Tibial nerve (tissue), 4 donors: ENCODE measurements at places on chromosomes 11 and 22. TPM values are rescaled to one million over a fixed set of nuclear protein-coding genes. Genes with fewer than 3 reads are reported as not detected.

GRCh38 chr11:107275632-107276031 is 182.0 kb downstream of the CWF19L2 start:
- no peak for DNase-seq
- H3K27ac ChIP-seq = no peak overlapping the region
- no peaks in the 10 kb centered on the region for H3K36me3 ChIP-seq
- no peaks in the 10 kb centered on the region for H3K27me3 ChIP-seq

DNA sequence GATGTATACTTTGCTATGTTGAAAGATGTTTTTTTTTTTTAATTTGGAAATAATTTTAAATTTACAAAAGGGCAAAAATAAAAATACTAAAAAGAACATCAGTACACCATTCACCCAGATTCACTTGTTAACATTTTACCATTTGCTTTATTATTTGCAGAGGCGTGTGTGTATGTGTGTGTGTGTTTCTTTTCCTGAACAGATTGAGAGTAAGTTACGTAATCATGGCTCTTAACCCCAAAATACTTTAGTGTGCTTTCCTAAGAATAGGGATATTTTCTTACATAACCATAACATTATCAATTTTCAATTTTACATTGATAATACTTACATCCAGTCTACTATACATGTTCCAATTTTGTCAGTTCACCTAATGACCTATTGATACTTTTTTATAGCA is 91.5 kb upstream of the HORMAD2 start:
- no peaks in the 10 kb centered on the region for H3K4me1 ChIP-seq
- DNase-seq = no peak
- no peak overlapping the region for H3K27ac ChIP-seq
- no peak overlapping the region for H3K4me3 ChIP-seq
- H3K36me3 ChIP-seq = no peaks in the 10 kb centered on the region

- H3K27me3 ChIP-seq = no peaks in the 10 kb centered on the region
- no peak overlapping the region for H3K4me3 ChIP-seq
- H3K36me3 ChIP-seq = peaks cover 66% of the 10 kb centered on the region
- DNase-seq = no peak
- H3K27ac ChIP-seq = no peak overlapping the region
Observed at GRCh38 chr11:47236482-47236881, 12.1 kb downstream of the ACP2 start.

- DNase-seq = no peak
- H3K27ac ChIP-seq = no peak overlapping the region
- H3K36me3 ChIP-seq = no peaks in the 10 kb centered on the region
- H3K4me1 ChIP-seq = no peaks in the 10 kb centered on the region
- no peak overlapping the region for H3K4me3 ChIP-seq
Observed at GRCh38 chr11:44982496-44983062, 31.9 kb upstream of the TP53I11 start.

- DNase-seq = no peak
- peaks cover 60% of the 10 kb centered on the region for H3K36me3 ChIP-seq
- no peak overlapping the region for H3K27ac ChIP-seq
- H3K4me3 ChIP-seq = no peak overlapping the region
Observed at GRCh38 chr22:31683181-31684105, 21.4 kb upstream of the PISD start.

DNA sequence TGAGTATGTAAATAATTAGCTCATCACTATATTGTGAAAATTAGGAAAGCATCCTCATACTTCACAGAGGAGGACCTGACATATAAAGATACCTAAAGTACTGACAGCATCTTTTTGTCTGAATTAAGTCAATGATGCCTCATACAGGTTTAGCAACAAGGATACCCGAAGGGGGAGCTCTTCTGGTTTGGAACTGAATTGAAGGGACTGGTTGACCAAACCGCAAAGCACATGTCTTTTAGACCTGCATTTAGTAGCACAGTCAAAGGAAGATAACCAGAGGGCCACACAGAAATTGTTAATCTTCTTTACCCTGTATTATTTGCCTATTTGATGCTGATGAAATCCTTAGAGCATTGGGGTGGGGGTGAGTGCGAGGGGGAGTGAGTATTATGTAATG is 12.9 kb upstream of the WT1 start:
- H3K4me3 ChIP-seq = no peak overlapping the region
- no peak overlapping the region for H3K27ac ChIP-seq
- H3K4me1 ChIP-seq = no peaks in the 10 kb centered on the region
- H3K36me3 ChIP-seq = no peaks in the 10 kb centered on the region

GRCh38 chr11:134330611-134331353 is 1.0 kb upstream of the GLB1L2 start:
- no peak for DNase-seq
- no peaks in the 10 kb centered on the region for H3K36me3 ChIP-seq
- no peak overlapping the region for H3K27ac ChIP-seq
- peak overlapping the region; percentile 63 for H3K4me3 ChIP-seq

- H3K36me3 ChIP-seq = no peaks in the 10 kb centered on the region
- no peaks in the 10 kb centered on the region for H3K27me3 ChIP-seq
- H3K4me1 ChIP-seq = no peaks in the 10 kb centered on the region
Observed at GRCh38 chr11:10440401-10440800, 14.7 kb upstream of the AMPD3 start.

GRCh38 chr22:19149047-19149883 is 827 bp downstream of the GSC2 start:
- H3K27ac ChIP-seq = no peak overlapping the region
- peak overlapping the region; percentile 12 for H3K4me3 ChIP-seq
- H3K4me1 ChIP-seq = peaks cover 7% of the 10 kb centered on the region
- no peaks in the 10 kb centered on the region for H3K27me3 ChIP-seq
- no peaks in the 10 kb centered on the region for H3K36me3 ChIP-seq

- H3K27ac ChIP-seq = no peak overlapping the region
- H3K4me3 ChIP-seq = no peak overlapping the region
- H3K36me3 ChIP-seq = no peaks in the 10 kb centered on the region
- no peaks in the 10 kb centered on the region for H3K4me1 ChIP-seq
Observed at GRCh38 chr22:49108636-49109315, 718.9 kb downstream of the BRD1 start.

GRCh38 chr22:45587638-45588505 is 83.8 kb upstream of the ATXN10 start:
- no peaks in the 10 kb centered on the region for H3K4me1 ChIP-seq
- no peak overlapping the region for H3K4me3 ChIP-seq
- DNase-seq = no peak
- no peaks in the 10 kb centered on the region for H3K27me3 ChIP-seq

GRCh38 chr11:72373163-72373562 is 61.2 kb downstream of the CLPB start:
- H3K4me1 ChIP-seq = no peaks in the 10 kb centered on the region
- no peaks in the 10 kb centered on the region for H3K27me3 ChIP-seq
- no peak overlapping the region for H3K4me3 ChIP-seq
- no peak overlapping the region for H3K27ac ChIP-seq
- no peak for DNase-seq
- H3K36me3 ChIP-seq = no peaks in the 10 kb centered on the region

DNA sequence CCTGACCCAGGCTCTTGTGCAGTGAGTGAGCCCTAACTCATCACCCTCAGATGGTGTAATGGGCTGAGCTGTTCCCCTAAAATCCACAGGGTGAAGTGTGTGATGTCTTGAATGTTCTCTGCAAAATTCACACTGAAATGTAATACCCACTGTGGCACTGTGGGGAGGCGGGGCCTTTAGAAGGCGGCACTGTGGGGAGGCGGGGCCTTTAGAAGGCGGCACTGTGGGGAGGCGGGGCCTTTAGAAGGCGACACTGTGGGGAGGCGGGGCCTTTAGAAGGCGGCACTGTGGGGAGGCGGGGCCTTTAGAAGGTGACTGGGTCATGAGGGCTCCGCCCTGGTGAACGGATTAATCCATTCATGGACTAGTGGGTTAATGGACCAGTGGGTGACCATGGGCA is 33.0 kb downstream of the CHID1 start:
- no peaks in the 10 kb centered on the region for H3K4me1 ChIP-seq
- H3K4me3 ChIP-seq = no peak overlapping the region
- no peak for DNase-seq
- H3K36me3 ChIP-seq = no peaks in the 10 kb centered on the region
- no peaks in the 10 kb centered on the region for H3K27me3 ChIP-seq
- no peak overlapping the region for H3K27ac ChIP-seq

DNA sequence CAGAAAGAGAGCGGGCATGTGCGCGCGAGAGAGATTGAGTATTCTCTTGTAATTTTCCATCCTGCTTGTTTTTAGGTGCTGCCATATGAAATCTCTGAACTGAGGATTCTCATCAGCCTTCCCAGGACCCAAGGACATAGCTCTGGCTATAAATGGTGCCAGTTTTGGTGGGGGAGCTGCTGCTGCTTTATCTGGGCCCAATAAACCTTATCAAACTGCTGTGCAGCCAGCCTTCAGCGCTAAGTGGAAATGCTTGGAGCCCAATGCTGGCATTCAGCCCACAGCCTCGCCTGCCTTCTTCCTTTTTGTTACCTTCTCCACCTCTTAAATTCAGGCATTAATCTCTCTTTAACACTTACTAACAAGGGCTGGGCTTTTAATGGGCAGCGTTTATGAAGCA is 2.4 kb upstream of the ZBTB16 start:
- H3K27me3 ChIP-seq = no peaks in the 10 kb centered on the region
- peaks cover 14% of the 10 kb centered on the region for H3K4me1 ChIP-seq
- H3K4me3 ChIP-seq = no peak overlapping the region
- DNase-seq = no peak
- no peaks in the 10 kb centered on the region for H3K36me3 ChIP-seq
- H3K27ac ChIP-seq = no peak overlapping the region

Gene APLNR
- total RNA-seq = 3.1 TPM

Gene SCO2
- not detected for total RNA-seq

Gene ELMOD1
- total RNA-seq = 0.30 TPM

Gene PIWIL4
- total RNA-seq = 9.0 TPM

Gene SAA2
- total RNA-seq = 12.6 TPM

Gene SMIM35
- not detected for total RNA-seq
